Stimulated activated CD8-positive, alpha-beta memory T cell treated with anti-CD3 and anti-CD28 coated beads, Interleukin-4, amount 100 ng/mL, for 4 hours (primary cell): ENCODE measurements at places on chromosomes 11 and 22.

DNA sequence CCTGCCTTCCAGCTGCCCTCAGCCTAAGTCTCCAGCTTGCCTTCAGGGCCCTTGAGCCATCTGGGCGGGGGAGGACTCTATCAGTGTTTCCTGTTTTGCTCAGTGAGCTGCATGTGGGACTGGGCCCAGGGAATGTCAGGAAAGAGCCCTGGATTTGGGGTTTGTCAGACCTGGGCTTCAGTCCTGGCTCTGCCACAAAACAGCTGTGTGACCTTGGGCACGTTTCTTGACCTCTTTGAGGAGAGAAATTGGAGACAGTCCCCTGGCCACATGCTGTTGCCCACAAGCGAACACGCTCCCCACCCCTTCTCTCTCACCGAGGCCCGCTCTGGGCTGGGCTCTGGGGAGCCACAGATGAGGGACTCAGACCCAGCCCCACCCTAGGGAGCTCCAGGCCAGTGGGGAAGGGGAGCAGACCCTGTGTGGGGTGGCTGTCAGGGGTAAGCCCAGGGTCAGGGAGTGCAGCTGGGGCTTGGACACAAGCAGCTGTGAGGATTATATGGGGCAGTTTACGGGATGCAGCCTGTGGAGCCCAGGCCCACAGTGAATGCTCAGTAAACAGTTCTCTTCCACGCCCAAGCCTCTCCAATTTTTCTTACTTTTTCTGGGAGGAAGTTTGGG is 12.3 kb downstream of the MYO7A start:
- DNase-seq, result no peak

- DNase-seq, result no peak
These were observed 70.2 kb downstream of the ARHGAP8 start for GRCh38 chr22:44822534-44822933.

DNA sequence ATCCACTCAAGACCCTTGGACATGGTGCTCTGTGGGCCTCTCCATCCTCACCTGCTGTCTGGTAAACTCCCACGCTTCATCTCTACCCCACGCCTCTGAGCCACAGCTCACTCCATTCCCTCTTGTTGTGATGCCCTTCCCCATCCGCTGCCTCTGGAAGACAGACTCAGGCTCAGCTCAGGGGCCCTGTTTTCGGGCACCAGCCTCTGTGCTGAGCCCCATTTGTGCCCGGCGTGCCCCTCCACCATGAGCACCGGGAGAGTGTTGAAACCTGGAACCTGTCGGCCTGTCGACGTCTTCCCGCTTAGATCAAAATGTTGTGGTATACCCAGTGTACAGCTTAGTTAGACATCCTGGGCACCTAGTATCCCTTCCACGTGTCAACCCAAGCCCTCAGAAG is 6.5 kb upstream of the SCUBE1 start:
- no peak for DNase-seq

GRCh38 chr11:36427876-36428275 is 82.2 kb downstream of the TRAF6 start:
- DNase-seq, result no peak

GRCh38 chr11:17777738-17778091 is 43.1 kb downstream of the KCNC1 start:
- DNase-seq, result no peak

GRCh38 chr11:112877581-112877980 is 83.6 kb upstream of the NCAM1 start:
- DNase-seq, result no peak

GRCh38 chr11:104164028-104164520 is at the start of gene PDGFD:
PDGFD (minus strand) TSS chr11:104164147.
- DNase-seq, result peak; percentile 22

GRCh38 chr22:38953091-38953490 is 4.3 kb upstream of the APOBEC3A start:
- no peak for DNase-seq

DNA sequence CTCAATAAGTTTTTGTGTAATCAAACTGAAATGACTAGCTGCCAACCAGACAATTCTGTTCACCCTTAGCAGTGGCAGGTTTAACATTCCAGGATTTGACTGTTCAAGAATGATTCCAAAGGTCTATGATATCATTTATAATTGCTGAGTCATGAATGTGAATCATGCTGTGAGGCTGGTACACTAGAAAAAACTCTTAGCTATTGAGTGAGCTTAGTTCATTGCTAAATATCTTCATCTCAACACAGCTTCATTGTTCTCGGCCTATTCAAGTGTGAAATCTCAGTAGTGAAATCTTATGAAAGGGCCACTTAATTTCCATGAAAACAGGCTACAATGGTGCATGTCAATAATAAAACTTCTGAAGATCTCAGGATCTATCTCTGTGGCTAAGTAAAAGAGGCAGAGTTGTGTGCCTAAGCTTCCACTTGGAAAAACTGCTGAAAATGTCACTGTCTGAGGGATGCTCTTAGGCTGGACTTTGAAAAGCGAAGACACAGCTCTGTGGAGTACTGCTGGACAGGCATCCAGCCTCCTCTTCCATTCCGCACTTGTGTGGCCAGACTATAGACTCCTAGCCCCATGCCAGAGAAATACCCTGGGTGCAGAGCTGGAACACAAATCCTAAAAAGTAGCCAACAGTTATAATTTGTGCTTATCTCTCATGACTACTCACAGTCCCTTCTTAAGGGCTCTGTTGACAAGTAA is 12.8 kb downstream of the AQP11 start:
- DNase-seq, result no peak
